ENCODE measurements at places on chromosomes 11 and 22.

DNA sequence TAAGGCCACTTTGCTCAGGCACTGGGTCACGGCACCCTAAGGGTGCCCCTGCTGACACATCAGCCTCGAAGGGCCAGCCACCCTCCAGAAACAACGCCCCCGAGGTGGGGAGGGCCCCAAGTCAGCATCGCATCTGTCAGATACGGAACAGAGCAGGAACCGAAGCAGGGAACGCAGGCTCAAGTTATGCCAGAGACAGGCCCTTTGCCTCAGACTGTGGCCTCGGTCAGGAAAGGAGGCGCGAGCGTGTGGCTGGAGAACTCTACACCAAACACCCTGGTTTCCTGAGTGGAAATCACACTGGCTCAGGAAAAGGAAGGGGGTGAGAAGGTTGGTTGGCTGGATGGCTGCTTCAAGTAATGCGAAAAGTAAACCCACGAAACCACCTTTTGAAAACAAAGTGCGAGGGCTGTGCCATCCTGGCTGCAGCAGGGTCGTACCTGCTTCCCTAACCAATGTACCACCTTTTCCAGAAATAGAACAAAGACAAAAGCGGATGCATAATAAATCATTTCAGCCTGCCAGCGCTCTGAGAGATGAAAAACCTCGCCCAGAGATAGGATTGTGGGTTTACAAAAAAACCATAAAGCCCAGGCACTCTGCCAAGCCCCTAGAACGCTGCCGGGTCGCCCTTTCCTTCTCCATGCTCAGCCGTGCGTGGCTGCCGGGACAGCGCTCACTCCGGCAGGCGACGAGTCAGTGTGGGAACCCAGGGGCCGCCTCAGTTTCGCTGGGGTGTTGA is 38.6 kb downstream of the TRMU start:
- DNase-seq = no peak

- DNase-seq = no peak
Measured at GRCh38 chr11:112583261-112583893, 322.7 kb upstream of the PLET1 start.

DNA sequence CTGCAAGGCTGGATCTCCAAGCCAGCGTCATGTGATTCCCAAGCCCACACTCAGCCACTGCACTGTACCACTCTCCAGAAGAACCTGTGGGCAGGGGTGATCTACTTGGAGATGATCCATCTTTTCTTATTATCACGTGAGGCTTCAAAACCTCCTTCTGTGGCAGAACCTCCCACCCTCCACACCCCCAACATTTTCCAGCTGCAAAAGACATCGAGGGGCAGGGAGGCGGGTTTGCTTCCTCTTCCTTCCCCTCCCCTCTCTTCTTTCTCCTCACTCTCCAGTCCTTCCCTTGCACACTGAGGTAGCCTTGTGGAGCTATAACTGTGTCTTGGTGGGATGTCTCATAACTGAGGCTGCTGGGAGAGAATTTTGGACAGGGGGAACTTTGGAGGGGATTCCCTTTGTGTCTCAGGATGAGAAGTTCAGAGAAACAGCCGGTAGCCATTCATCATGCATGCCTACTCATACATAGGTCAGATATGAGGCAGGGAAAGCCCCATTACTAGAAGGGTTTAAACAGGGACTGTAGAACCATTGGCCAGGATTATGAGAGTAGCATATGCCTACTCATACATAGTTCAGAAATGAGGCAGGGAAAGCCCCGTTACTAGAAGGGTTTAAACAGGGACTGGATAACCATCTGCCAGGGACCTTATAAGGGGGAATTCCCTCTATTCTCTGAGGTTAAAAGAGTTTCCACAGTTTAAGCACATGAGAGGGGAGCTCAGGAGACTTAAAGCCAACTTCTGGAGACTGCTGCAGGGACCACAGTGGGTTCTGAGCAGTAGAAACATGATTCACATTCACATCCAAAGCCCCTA is 420.7 kb upstream of the CADM1 start:
- DNase-seq = no peak

- DNase-seq = no peak
Measured at GRCh38 chr11:120594746-120595145, 83.2 kb downstream of the GRIK4 start.

GRCh38 chr11:112013497-112014164 is 11.6 kb upstream of the DLAT start:
- no peak for DNase-seq

- DNase-seq = no peak
Measured at GRCh38 chr11:1892558-1892957, 863 bp upstream of the PRR33 start.

- no peak for DNase-seq
Measured at GRCh38 chr22:49294656-49295464, 532.8 kb downstream of the BRD1 start.

- no peak for DNase-seq
Measured at GRCh38 chr11:74641905-74642304, 49.5 kb downstream of the POLD3 start.

DNA sequence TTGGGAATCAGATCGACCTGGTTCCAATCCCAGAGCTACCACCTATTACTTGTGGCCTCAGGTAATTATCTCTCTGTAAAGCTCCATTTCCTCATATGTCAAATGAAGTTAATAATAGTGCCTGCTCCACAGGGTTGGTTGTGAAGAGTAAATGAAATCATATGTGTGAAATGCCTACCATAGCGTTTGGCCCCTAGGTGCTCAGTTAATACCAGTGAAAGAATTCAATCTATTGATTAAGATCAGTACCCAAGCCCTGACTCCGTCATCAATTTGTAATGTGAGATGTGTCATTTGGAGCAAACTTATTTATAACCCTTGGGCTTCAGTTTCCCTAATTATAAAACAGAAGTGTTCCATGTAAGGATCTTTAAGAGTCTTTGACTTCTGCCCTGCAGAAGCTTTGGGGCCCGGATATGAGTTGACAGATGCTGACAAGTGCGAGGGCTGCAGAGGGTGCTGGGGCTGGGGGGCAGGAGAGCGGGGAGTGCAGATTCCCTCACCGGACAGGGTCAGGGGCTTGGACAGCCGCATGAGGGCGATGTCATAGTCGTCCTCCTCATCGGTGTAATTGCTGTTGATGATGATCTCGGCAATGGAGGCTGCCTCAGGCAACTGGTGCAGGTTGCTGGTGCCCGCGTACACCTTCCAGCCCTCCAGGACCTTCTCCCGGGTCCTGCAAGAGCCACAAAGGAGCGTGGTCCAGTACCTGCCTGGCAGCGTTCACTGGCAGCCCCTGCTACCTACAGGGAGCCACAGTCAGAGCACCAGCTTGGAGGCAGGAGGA is 20.9 kb downstream of the TMPRSS13 start:
- no peak for DNase-seq

GRCh38 chr22:23675502-23676415 is 15.1 kb upstream of the RGL4 start:
- DNase-seq = no peak

DNA sequence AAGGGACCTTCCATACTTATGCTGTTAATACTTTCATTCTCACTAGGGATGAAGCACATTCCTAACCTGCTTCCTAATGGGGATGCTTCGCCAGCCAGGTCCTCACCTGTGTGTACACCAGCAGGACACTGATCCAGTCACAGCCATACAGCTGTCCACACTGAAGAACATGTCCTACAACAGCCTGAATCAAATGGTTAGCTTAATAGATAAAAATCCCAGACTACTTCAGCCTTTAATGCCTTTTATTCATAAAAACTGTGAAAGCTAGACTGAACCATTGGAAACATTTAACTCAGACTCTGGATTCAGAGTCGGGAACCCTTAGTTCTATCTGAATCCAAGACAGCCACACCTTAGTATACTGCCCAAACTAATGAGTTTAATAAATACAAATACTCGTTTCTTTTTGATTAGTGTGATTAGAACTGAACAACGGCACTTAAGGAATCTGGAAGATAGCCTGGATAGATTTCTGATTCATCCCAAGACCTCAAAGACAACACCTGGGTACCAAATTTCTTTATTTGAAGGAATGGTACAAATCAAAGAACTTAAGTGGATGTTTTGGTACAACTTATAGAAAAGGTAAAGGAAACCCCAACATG is 3.3 kb downstream of the FTH1 start:
- DNase-seq = no peak

DNA sequence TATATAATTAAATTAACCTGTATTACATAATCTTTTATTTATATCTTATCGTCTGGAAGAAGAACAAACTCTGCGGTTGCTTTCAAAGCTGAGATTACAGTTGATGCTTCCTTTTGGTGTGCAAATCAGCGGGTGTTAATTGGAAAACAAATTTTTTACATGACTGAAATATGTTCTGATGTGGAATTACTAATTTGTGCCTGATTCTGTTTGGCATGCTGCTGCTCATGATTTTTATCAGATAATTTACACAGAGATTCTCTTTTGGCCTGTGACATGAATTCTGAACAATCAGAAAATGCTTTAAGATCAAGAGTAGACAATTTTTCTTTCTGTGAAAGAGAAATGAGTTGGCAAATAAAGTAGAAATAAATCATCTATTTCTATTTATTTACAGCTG is 510.8 kb downstream of the NELL1 start:
- no peak for DNase-seq

Data from cortex of kidney (tissue), 1 donor.